ENCODE measurements at places on chromosomes 6 and 20.

DNA sequence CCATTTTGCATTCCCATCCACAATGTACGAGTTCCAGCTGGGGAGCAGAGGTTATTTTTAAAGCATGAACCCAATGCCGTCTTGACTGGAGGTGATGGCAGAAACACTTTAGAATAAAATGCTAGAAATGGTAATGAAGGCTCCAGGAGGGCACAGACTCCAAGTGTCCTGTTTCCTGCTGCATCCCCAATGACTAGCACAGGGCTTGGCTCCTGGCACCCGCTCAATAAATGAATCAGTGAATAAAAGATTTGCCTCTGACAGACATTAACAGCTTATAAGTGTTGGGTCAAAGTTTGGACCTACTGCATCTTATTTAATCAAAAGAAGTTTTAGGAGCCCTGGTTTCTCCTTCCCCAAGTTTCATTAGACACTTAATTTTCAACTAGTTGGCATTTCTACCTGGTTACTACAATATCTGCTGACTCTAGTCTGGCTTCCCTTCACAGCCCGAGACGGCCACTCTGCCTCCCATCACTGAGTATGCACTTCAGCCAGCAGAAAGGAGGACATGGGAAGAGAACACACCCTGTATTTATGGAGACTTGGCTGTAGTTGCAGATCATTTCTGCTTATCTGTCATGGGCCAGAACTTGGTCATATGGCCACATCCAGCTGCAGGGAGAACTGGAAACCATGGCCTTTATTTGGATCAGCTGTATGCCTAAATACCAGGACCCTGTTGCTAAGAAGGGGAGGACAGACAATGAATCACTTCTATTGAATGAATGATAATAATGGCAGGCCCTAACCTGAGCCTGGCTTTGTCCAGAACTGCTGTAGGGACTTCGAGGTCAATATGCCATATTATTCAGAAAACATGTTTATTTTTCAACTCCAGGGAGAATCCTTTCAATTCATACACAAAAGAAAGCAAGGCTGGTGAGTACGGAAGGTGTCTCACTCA lies 63.1 kb downstream of the TTI1 start:
- no peak overlapping the region for H3K4me3 ChIP-seq
- H3K27me3 ChIP-seq = no peaks in the 10 kb centered on the region
- no peak for DNase-seq
- H3K4me1 ChIP-seq = no peaks in the 10 kb centered on the region
- H3K27ac ChIP-seq = no peak overlapping the region

- no peaks in the 10 kb centered on the region for H3K27me3 ChIP-seq
- H3K27ac ChIP-seq = peak overlapping the region; percentile 69
- H3K36me3 ChIP-seq = no peaks in the 10 kb centered on the region
- no peak for DNase-seq
- no peak overlapping the region for H3K4me3 ChIP-seq
Observed at GRCh38 chr6:43491750-43492661, 14.6 kb downstream of the TJAP1 start.

- H3K4me1 ChIP-seq = no peaks in the 10 kb centered on the region
- no peaks in the 10 kb centered on the region for H3K36me3 ChIP-seq
- no peak overlapping the region for H3K4me3 ChIP-seq
Observed at GRCh38 chr6:88135578-88136114, 30.5 kb downstream of the CNR1 start.

DNA sequence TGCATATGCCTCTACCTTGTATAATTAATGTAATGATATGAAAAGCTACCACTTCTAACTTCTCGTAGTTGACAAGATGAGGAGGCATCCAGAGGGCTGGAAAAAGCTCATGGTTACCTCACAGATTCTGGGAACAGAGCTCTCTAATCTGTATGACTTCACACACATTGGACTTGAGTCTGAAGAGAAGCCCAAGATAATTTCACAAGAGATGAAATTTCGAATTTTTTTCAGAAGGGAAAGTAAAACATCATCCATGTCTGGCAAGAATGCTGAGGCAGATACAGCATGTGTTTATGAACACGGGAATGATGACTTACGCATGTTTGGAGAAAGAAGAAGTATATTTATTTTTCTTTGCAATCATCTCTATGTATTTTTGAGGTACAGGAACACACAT lies 141.8 kb upstream of the TENT5A start:
- no peak overlapping the region for H3K4me3 ChIP-seq
- H3K27me3 ChIP-seq = no peaks in the 10 kb centered on the region
- H3K27ac ChIP-seq = no peak overlapping the region
- no peak for DNase-seq

GRCh38 chr6:112254921-112255320 lies 554 bp upstream of the LAMA4 start:
- peak overlapping the region; percentile 80 for H3K4me3 ChIP-seq
- peak overlapping the region; percentile 88 for H3K27ac ChIP-seq
- no peak for DNase-seq
- no peaks in the 10 kb centered on the region for H3K36me3 ChIP-seq

DNA sequence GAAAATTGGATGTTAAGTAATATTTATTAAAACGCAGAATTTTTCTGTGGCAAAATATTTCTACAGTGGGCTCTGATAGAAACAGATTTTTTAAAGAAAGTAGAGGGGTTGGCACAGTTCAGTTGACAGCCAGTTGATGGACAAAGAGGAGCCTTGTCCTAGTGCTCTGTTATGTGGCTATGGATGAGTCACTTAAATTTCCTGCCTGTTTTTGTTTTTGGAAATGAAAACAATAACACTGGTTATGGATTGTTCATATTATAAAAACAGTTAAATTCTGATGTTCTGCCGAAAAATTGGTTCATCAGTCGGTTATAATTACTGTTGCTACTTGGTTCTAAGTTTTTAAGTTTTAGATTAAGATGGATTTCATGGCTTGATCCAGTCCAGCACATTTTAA lies 42.8 kb downstream of the MYO6 start:
- no peaks in the 10 kb centered on the region for H3K27me3 ChIP-seq
- H3K4me1 ChIP-seq = no peaks in the 10 kb centered on the region
- DNase-seq = no peak
- H3K27ac ChIP-seq = no peak overlapping the region
- no peak overlapping the region for H3K4me3 ChIP-seq

DNA sequence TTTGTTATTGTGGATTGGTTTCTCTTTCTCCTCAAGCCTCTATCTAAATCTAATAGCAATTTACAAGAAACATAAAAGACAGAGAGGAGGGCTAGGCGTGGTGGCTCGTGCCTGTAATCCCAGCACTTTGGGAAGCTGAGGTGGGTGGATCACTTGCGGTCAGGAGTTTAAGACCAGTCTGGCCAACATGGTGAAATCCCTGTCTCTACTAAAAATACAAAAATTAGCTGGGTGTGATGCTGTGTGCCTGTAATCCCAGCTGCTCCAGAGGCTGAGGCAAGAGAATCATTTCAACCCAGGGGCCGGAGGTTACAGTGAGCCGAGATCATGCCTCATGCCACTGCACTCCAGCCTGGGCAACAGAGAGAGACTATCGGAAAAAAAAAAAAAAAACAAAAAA lies 46.6 kb downstream of the SLC2A12 start:
- H3K27me3 ChIP-seq = no peaks in the 10 kb centered on the region
- H3K4me3 ChIP-seq = no peak overlapping the region
- no peaks in the 10 kb centered on the region for H3K36me3 ChIP-seq
- no peak for DNase-seq
- H3K27ac ChIP-seq = no peak overlapping the region

- no peaks in the 10 kb centered on the region for H3K4me1 ChIP-seq
- no peaks in the 10 kb centered on the region for H3K36me3 ChIP-seq
- no peak overlapping the region for H3K27ac ChIP-seq
- no peak overlapping the region for H3K4me3 ChIP-seq
Observed at GRCh38 chr6:131736811-131737210, 26.0 kb upstream of the CTAGE9 start.

DNA sequence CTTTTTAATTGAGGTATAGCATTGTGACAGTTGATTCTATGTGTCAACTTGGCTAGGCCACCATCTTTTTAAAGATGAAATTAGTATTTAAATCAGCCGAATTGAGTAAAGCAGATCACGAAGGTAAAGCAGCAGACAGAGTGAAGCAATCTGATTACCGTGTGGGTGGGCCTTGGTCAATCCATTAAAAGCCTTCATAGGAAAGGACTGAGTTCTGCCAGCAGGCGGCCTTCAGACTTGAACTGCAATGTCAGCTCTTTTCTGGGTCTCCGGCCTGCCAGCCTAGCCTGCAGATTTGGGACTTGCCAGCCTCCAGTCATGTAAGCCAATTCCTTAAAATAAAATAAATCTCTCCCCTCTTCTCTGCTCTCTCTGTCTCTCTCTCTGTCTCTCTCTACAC lies 22.4 kb upstream of the TGM2 start:
- H3K4me1 ChIP-seq = no peaks in the 10 kb centered on the region
- H3K27ac ChIP-seq = no peak overlapping the region
- no peak for DNase-seq
- no peaks in the 10 kb centered on the region for H3K36me3 ChIP-seq
- no peaks in the 10 kb centered on the region for H3K27me3 ChIP-seq

- DNase-seq = no peak
- no peak overlapping the region for H3K27ac ChIP-seq
- H3K4me3 ChIP-seq = no peak overlapping the region
Observed at GRCh38 chr6:130136798-130137197, 86.0 kb downstream of the SAMD3 start.

DNA sequence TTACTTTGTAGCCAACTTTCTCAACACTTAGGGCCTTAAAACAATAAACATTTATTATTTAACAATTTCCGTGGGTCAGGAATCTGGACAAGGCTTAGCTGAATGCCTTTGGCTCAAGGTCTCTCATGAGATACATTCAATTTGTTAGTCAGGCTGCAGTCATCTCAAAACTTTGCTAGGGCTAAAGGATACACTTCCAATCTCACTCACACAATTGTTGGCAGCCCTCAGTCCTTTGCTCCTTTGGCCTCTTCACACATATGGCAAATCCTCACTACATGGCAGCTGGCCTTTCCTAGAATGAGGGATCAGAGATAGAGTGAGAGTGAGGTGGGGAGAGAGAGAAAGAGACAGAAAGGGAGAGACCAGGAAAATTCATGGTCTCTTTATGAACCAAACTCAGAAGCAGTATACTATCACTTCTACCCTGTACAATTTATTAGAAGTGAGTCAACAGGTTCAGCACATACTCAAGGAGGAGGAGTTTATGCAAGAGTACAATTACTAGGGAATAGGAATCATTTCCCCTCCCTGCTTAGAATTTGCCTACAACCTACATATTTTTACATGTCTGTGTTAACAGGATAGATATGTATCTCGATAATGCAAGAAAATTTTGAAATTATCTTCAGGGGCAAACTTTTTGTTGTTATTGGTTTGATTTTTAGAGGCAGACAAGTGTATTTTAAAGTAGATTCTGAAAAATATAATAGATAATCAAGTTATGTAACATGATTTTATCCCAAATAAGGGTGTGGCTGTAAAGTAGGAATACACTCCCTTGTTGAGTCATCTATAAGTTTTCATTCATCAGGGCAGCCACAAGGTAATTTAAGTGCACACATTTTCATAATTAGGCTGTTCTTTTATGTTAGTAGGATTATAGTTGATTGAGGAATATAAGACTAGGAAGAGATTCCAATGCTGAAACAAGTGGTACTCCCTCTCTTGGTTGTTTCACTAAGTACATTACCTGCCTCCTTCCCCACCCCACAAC lies 85.9 kb upstream of the HMGCLL1 start:
- no peak for DNase-seq
- no peak overlapping the region for H3K27ac ChIP-seq
- H3K36me3 ChIP-seq = no peaks in the 10 kb centered on the region
- H3K27me3 ChIP-seq = no peaks in the 10 kb centered on the region

DNA sequence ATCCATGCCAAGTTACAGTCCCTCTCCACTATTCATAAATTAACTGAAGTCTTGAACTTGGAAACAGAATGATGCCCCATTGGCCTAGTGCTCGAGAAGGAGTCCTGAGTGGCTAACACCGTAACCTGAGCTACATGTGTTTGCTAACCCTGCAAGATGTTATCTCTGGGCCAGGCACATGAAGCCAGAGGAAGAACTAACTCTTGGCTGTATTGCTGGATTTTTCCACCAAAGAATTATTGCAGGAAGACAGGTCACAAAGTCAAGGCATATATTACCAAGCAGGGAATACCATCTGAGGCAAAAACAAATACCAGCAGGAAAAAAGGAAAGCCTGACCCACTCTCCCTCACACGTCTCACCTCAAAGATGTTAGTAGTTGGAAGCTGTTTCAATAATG lies 148.9 kb upstream of the PHACTR1 start:
- no peak for DNase-seq
- H3K36me3 ChIP-seq = no peaks in the 10 kb centered on the region
- no peak overlapping the region for H3K27ac ChIP-seq
- no peak overlapping the region for H3K4me3 ChIP-seq
- no peaks in the 10 kb centered on the region for H3K27me3 ChIP-seq

- H3K4me1 ChIP-seq = peaks cover 14% of the 10 kb centered on the region
- DNase-seq = no peak
- H3K27ac ChIP-seq = no peak overlapping the region
- H3K27me3 ChIP-seq = no peaks in the 10 kb centered on the region
Observed at GRCh38 chr6:129646642-129647041, 63.3 kb downstream of the ARHGAP18 start.

DNA sequence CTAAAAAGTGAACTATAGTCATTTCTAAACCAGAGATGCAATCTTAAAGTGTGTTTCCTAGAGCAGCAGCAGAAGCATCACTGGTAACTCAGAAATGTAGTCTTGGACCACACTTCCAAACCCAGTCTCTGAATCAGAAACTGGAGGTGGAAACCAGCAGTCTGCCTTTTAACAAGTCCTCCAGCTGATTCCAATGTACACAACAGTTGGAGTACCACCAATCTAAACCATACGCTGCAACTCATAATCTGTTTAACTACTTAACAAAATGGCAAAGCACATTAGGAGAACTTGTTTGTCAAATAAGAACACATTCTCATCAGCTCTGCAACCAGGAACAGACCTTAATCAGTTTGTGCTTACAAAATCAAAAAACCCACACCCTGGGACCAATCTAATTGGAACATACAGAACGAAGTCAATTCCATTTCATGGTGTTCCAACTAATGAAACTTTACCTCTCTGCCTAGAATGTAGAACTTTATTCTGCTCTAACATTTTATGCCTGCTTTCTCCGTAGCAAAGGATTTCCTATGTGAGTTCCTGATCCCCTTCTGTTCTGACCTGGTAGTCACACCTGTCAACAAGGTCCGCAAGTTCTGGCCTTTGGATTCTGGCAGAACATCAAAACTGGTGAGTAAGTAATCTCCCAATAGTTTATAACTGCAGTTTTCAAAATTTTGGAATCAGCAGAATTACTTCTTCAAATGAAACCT lies 390.4 kb downstream of the HTR1B start:
- no peak overlapping the region for H3K4me3 ChIP-seq
- H3K4me1 ChIP-seq = no peaks in the 10 kb centered on the region
- no peaks in the 10 kb centered on the region for H3K36me3 ChIP-seq
- no peak for DNase-seq

- DNase-seq = no peak
- H3K4me3 ChIP-seq = no peak overlapping the region
- no peaks in the 10 kb centered on the region for H3K27me3 ChIP-seq
- H3K36me3 ChIP-seq = no peaks in the 10 kb centered on the region
- no peak overlapping the region for H3K27ac ChIP-seq
Observed at GRCh38 chr20:1879369-1879768, 15.8 kb upstream of the SIRPA start.
